ENCODE measurements at places on chromosomes 6 and 20.

- DNase-seq = no peak
Measured at GRCh38 chr6:166862287-166862977, 93.9 kb downstream of the RNASET2 start.

GRCh38 chr6:33936886-33937285 lies 133.1 kb upstream of the MLN start:
- DNase-seq = no peak

DNA sequence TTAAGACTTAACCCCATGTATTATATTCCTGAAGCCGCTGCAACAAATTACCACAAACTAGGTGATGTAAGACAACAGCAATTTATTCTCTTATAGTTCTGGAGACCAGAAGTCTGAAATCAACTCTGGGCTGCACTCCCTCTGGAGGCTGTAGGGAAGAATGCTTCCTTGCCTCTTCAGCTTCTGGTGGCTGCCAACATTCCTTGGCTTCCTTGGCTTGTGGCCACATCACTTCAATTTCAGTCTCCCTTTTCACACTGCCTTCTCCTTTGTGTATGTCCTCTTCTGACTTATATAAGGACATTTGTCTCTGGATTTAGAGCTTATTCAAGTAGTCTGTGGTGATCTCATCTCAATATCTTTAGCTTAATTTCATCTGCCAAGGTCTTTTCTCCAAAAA lies 141.6 kb downstream of the DHX35 start:
- no peak for DNase-seq

GRCh38 chr6:108565091-108565766 lies 4.5 kb downstream of the FOXO3 start:
- DNase-seq = no peak

DNA sequence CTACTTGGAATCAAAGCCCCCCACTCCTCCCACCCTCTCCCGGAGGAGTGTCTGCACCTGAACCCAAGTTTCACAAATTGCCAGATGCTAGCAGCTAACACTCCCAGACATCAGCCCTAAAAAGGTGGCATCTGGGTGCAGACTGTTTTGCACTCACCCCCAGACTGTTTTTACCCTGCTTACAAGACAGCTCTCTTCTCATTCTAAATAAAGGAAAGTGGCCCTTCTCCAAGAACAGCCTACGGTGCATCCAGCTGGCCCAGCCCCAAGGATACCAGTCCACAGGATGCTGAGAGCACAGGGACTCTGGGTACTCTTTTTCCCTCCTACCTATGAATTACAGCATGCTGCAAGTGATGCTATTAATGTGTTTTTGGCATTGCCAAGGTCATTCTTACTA lies 842.0 kb upstream of the FLRT3 start:
- no peak for DNase-seq
